PC-9 (cell line): ENCODE measurements at places on chromosomes 13 and 19. TPM values are rescaled to one million over a fixed set of nuclear protein-coding genes. Genes with fewer than 3 reads are reported as not detected.

Gene ERCC2
- total RNA-seq, result 26.1 and 33.1 TPM in 2 replicates

Gene MCEMP1
- not detected in 2 replicates for total RNA-seq

DNA sequence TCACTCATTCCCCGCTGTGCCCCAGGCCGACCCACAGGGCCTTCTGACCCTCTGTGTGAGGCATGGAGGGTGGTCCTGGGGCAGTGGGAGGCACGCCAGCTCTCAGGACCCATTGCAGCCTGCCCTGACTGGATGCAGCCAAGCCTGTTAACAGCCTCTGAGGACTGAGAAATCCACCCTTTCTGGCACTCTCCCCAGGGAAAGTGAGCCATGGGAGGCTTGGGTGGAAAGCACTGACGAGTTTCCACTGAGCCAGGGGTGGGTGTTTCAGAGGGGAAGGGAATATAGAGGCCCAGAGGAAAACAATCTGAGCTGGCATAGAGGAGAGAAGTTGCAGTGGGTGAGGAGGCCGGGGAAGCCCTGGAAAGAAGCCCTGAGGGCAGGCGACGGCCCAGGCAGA is 30.6 kb upstream of the SLC7A10 start:
- DNase-seq, result no peak
- no peaks in the 10 kb centered on the region for H3K27me3 ChIP-seq
- no peak overlapping the region for H3K27ac ChIP-seq
- no peaks in the 10 kb centered on the region for H3K36me3 ChIP-seq
- H3K4me3 ChIP-seq, result no peak overlapping the region

- H3K4me1 ChIP-seq, result no peaks in the 10 kb centered on the region
- no peak overlapping the region for H3K4me3 ChIP-seq
- no peak overlapping the region for H3K27ac ChIP-seq
- peaks cover 4% of the 10 kb centered on the region; the same call in 1 of the 2 replicates for H3K27me3 ChIP-seq
These were observed 9.1 kb upstream of the SHISA7 start for GRCh38 chr19:55451965-55452748.

GRCh38 chr19:3852614-3853254 is 16.1 kb downstream of the ZFR2 start:
- H3K4me1 ChIP-seq, result 0 out of 2 replicates have a peak, but pooled peaks cover 6% of the 10 kb centered on the region
- no peaks in the 10 kb centered on the region for H3K27me3 ChIP-seq
- H3K36me3 ChIP-seq, result no peaks in the 10 kb centered on the region
- no peak overlapping the region for H3K4me3 ChIP-seq

Gene MISP
- total RNA-seq, result 91.6 and 101 TPM in 2 replicates

Gene IER2
- 72.7 and 95.5 TPM in 2 replicates for total RNA-seq

GRCh38 chr13:64855506-64855905 is 2374.6 kb downstream of the PCDH9 start:
- peaks cover 8% of the 10 kb centered on the region; the same call in 1 of the 2 replicates for H3K4me1 ChIP-seq
- no peak overlapping the region for H3K27ac ChIP-seq
- DNase-seq, result no peak
- H3K36me3 ChIP-seq, result no peaks in the 10 kb centered on the region
- no peak overlapping the region for H3K4me3 ChIP-seq
- no peaks in the 10 kb centered on the region for H3K27me3 ChIP-seq

GRCh38 chr19:29076161-29076560 is 136.8 kb downstream of the UQCRFS1 start:
- DNase-seq, result no peak
- H3K4me1 ChIP-seq, result no peaks in the 10 kb centered on the region
- no peaks in the 10 kb centered on the region for H3K36me3 ChIP-seq
- H3K4me3 ChIP-seq, result no peak overlapping the region

DNA sequence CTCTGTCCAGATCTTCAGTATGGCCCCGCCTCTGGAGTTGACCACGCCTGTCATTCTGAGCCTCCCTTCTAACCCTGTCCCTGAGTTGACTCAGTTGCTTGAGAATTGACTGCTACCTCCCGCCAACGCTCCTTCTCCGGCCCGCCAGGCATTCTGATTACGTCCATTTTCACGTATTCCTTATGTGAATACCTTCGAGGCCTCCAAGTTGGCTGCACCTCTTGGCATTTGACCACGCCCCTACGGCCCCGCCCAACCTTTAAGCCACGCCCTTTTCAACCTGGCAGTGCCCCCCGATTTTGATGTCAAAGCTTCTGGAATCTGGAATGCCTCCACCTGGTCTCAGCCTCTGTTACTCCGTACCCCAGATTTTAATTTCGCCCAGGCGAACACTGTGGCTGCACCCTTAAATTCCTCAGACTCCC is 1.7 kb upstream of the EML2 start:
- no peak for DNase-seq
- no peaks in the 10 kb centered on the region for H3K27me3 ChIP-seq
- peak overlapping the region; percentile 57; the same call in 1 of the 2 replicates for H3K4me3 ChIP-seq

- no peaks in the 10 kb centered on the region for H3K4me1 ChIP-seq
- DNase-seq, result no peak
- H3K36me3 ChIP-seq, result no peaks in the 10 kb centered on the region
- no peaks in the 10 kb centered on the region for H3K27me3 ChIP-seq
- no peak overlapping the region for H3K4me3 ChIP-seq
These were observed 443.4 kb downstream of the TBC1D4 start for GRCh38 chr13:75038393-75039113.

GRCh38 chr19:45297674-45298073 is 25.0 kb downstream of the CKM start:
- DNase-seq, result no peak
- H3K27ac ChIP-seq, result no peak overlapping the region
- H3K27me3 ChIP-seq, result no peaks in the 10 kb centered on the region
- H3K4me1 ChIP-seq, result no peaks in the 10 kb centered on the region
- no peak overlapping the region for H3K4me3 ChIP-seq
- H3K36me3 ChIP-seq, result no peaks in the 10 kb centered on the region

Gene NDUFA13
- 203 and 309 TPM in 2 replicates for total RNA-seq

- no peak overlapping the region for H3K27ac ChIP-seq
- DNase-seq, result peak; percentile 71
- peak overlapping the region; percentile 63 for H3K4me3 ChIP-seq
- peaks cover 11% of the 10 kb centered on the region for H3K4me1 ChIP-seq
- H3K27me3 ChIP-seq, result no peaks in the 10 kb centered on the region; the same call in 1 of the 2 replicates
These were observed 830 bp downstream of the NEK5 start for GRCh38 chr13:52127783-52128702.

Gene PDE4C
- 2.2 and 3.8 TPM in 2 replicates for total RNA-seq

GRCh38 chr13:36190771-36191170 is 23.6 kb downstream of the SOHLH2 start:
- H3K4me1 ChIP-seq, result peaks cover 23% of the 10 kb centered on the region
- H3K27ac ChIP-seq, result no peak overlapping the region
- no peak overlapping the region for H3K4me3 ChIP-seq
- H3K36me3 ChIP-seq, result no peaks in the 10 kb centered on the region

DNA sequence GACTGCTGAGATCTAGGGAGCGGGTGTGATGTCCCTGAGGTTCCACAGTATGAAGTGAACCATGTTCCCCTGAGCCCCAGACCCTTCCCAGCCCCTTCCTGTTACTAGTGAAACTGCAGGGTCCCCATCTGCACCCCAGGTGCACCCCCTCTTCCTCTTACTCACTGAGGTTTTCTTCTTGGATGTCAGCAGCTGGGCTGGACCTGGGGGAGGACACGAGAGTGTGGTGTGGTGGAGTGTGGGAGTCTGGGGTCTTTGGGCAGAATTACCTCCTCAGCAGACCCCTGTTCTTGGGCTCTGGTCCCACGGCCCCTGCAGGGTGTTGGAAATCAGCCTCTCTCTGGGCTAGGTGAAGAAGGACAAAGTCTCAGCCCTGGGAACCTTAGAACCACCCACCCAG is 3.3 kb upstream of the LILRA6 start:
- H3K27ac ChIP-seq, result no peak overlapping the region
- no peak for DNase-seq
- H3K36me3 ChIP-seq, result no peaks in the 10 kb centered on the region

- H3K36me3 ChIP-seq, result peaks cover 4% of the 10 kb centered on the region; the same call in 1 of the 2 replicates
- H3K27me3 ChIP-seq, result no peaks in the 10 kb centered on the region
- no peak within 1 kb of the TSS for H3K27ac ChIP-seq
- peaks cover 22% of the 10 kb centered on the region for H3K4me1 ChIP-seq
- H3K4me3 ChIP-seq, result peak within 1 kb of the TSS; percentile 63
These were observed at the start of gene MIER2 for GRCh38 chr19:344625-345319. Gene MIER2, minus strand, starts transcription at chr19:344796. Its CDS starts 14 bp downstream, at chr19:344782.

GRCh38 chr13:32911506-32911905 is 104.7 kb upstream of the KL start:
- peaks cover 12% of the 10 kb centered on the region; the same call in 1 of the 2 replicates for H3K4me1 ChIP-seq
- no peak overlapping the region for H3K4me3 ChIP-seq
- no peaks in the 10 kb centered on the region for H3K27me3 ChIP-seq
- no peak overlapping the region for H3K27ac ChIP-seq

- no peaks in the 10 kb centered on the region for H3K27me3 ChIP-seq
- no peaks in the 10 kb centered on the region for H3K4me1 ChIP-seq
- H3K27ac ChIP-seq, result no peak overlapping the region
- no peak for DNase-seq
- H3K36me3 ChIP-seq, result no peaks in the 10 kb centered on the region
These were observed 311.9 kb upstream of the ARGLU1 start for GRCh38 chr13:106879806-106880205.

GRCh38 chr13:63517371-63517770 is 2101.7 kb upstream of the PCDH20 start:
- H3K27ac ChIP-seq, result no peak overlapping the region
- DNase-seq, result no peak
- H3K4me1 ChIP-seq, result no peaks in the 10 kb centered on the region
- H3K4me3 ChIP-seq, result no peak overlapping the region
- no peaks in the 10 kb centered on the region for H3K27me3 ChIP-seq

DNA sequence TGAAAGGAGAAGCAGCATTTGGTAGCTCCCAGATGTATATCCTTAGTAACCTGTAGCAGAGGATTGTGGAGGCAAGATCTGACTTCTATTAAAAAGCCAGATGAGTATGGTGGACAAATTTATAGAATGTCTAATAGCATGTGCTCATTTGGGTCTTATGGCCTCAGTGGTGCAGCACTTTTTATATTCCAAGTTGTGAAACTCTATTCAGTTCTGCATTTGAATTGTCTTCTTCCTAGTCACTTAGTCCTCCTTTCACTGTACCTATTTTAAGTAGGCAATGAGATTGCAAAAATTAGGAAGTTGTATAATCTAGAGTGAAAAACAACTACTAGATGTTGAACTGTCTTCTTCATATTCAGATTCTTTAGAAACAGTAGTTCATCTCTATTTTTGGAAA is 412.5 kb upstream of the PCDH9 start:
- no peaks in the 10 kb centered on the region for H3K36me3 ChIP-seq
- DNase-seq, result no peak
- no peaks in the 10 kb centered on the region for H3K27me3 ChIP-seq
- H3K4me3 ChIP-seq, result no peak overlapping the region
- H3K4me1 ChIP-seq, result no peaks in the 10 kb centered on the region
- H3K27ac ChIP-seq, result no peak overlapping the region

DNA sequence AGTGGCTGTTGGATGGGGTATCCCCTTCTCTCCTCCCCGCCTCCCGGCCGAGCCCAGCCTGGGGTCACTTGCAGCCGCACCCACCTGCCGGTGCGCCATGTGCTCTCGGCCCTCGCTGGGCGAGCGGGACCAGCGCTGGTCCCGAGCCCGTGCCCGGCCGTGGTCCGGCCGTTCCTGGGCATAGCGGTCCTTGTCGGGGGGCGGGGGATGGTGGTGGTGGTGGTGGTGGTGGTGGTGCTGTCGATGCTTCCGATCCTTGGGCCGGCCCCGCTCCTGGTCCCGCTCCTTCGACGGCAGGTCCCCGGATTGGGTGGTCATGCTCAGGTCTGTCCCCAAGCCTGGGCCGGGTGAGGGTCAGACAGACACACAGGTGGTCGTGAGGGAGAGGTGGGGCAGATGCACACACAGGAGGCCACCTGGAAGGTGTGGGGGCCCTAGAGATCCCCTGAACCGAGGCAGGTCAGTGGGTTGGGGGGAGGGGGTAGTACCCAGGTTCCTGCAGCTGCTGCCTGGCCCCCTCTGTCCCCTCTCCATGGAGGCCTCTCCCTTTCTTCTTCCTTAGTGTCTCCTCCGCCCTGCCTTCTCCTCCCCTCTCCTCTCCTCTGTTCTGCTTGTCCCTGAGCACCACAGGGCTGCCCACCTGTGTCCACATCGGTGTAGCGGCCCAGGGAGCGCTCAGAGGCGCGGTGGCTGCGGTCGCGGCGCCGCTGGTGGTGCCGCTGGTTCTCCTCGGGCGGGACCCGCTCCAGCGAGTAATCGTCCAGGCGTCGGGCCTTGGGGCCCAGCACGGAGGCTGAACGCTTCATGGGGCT is 58.7 kb downstream of the IER2 start:
- H3K27me3 ChIP-seq, result no peaks in the 10 kb centered on the region
- DNase-seq, result no peak
- H3K27ac ChIP-seq, result no peak overlapping the region

Gene CYP4F12
- 5.7 and 8.1 TPM in 2 replicates for total RNA-seq
